ENCODE measurements at places on chromosomes 5 and 9.

DNA sequence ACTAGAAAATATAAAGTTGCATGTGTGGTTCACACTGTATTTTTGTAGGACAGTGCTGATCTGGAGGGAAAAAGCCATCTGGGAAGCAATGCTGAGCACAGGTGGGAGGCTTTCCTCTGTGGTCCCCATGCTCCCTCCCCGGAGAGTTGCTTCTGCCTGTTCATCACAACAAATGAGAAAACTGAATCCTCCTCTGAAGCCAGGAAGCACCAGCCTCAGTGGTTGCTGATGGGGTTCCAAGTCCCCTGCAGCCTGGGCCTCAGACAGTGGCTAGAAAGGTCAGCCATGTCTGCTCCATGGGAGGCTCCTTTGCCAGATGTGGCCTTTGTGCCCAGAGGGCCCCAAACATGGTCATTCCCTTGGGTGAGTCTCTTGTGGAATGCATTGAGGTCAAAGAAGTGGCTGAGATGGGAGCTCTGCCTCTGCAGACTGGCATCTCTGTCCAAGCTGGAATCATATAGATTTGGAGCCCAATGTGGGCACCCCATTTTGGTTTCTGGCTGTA lies 77.6 kb downstream of the C5orf15 start:
- H3K36me3 ChIP-seq: no peaks in the 10 kb centered on the region
- DNase-seq: no peak
- H3K4me1 ChIP-seq: no peaks in the 10 kb centered on the region
- H3K27me3 ChIP-seq: no peaks in the 10 kb centered on the region
- no peak overlapping the region for H3K4me3 ChIP-seq

GRCh38 chr9:126043681-126044080 lies 282.9 kb upstream of the MVB12B start:
- H3K27ac ChIP-seq: no peak overlapping the region
- no peak for DNase-seq
- H3K27me3 ChIP-seq: peaks cover 14% of the 10 kb centered on the region
- H3K4me1 ChIP-seq: no peaks in the 10 kb centered on the region
- no peaks in the 10 kb centered on the region for H3K36me3 ChIP-seq

DNA sequence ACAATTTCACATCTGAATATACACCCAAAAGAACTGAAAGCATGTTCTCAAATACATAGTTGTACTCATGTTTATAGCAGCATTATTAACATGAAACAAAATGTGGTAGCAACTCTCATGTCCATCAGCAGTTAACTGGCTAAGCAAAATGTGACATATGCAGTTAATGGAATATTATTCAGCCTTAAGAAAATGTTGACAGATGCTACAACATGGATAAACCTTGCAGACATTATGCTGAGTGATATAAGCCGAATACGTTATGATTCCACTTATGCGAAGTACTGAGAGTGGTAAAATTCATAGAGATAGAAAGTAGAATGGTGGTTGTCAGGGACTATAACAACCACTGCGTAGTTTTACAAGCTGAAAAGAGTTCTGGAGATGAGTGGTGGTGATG lies 1469.0 kb upstream of the ACO1 start:
- no peak overlapping the region for H3K4me3 ChIP-seq
- H3K4me1 ChIP-seq: no peaks in the 10 kb centered on the region
- H3K36me3 ChIP-seq: no peaks in the 10 kb centered on the region
- DNase-seq: no peak

GRCh38 chr9:14097215-14097614 lies 216.7 kb downstream of the NFIB start:
- no peaks in the 10 kb centered on the region for H3K27me3 ChIP-seq
- no peak for DNase-seq
- H3K36me3 ChIP-seq: no peaks in the 10 kb centered on the region
- H3K27ac ChIP-seq: no peak overlapping the region

Data from activated CD4-positive, alpha-beta memory T cell treated with anti-CD3 and anti-CD28 coated beads, Interleukin-2, amount 10 ng/mL, durations not matched to agents 7 days and 5 days (primary cell).